ENCODE measurements at places on chromosomes 13 and 19. TPM values are rescaled to one million over a fixed set of nuclear protein-coding genes. Genes with fewer than 3 reads are reported as not detected.
A peak's percentile ranks its signal among the peaks of the same experiment; 100 is the strongest.

- no peak for DNase-seq
Measured at GRCh38 chr13:43377149-43377548, 353.8 kb downstream of the DNAJC15 start.

DNA sequence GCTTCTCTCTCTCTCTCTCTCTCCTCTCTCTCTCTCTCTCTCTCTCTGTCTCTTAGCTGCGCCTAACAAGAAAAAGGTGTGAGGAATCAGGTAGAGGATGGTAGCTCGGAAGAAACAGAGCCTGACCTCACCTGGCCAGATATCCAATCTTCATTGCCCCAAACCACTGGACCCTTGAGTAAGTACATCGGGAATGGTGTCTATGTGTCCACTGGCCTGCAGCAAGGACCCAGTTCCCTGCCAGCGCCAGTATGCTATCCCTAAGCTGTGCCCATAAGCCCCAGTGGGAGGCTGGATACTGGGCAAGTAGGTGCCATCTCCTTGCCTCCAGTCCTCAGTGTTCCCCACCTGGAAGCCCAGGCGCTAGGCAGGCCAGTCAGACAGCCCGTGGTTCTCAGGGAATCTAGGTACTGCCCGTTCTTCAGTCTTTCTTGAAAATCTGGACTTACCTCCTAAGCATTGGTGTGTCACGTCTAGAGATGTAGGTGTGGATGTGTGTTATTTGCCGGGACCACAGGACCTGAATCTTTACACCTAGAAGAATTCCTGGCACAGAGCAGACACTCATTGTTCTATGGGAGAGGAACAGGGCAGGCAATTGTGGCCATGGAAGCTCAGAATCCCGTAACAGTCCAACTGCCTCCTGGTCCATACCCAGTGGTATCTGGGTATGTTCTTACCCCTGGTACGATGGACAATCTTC lies 7.3 kb downstream of the URAD start:
- no peak for DNase-seq

GRCh38 chr13:113960276-113960948 lies 13.5 kb downstream of the C13orf46 start:
- DNase-seq: no peak

DNA sequence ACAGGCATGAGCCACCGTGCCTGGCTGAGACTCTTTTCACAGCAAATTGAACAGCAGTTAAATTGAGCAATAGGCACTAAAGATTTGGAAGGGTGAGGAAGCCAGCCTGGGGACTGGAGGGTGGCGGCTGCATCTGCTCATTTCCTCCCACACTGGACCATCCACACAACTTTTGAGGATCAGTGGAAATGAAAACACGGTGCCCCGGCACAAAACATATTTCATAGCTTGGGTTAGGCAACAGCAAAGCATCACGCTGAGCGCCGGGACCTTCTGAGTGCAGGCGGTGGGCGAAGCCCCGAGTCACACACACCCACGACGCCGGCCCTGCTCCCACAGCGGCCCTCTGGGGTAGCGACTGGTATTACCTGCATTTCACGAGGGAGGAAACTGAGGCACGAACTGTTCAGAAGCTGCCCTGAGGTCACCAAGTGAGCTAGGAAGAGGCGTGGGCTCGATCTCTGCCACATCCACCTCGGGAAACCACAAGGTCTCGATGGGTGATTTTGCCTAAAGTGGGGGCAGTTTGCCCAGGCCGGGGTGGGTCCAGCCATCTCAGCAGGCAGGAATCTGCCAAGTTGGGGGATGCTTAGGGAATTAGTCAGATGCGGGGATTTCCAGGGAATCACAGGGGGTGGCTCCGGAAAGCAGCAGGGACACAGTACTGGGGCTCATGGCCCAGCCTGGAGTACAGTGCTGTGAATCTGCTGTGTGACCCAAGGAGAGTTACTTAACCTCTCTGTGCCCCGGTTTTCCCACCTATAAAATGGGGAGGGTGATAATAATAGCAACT lies 3.5 kb upstream of the SBNO2 start:
- DNase-seq: no peak

GRCh38 chr13:95217920-95218830 lies 83.1 kb downstream of the ABCC4 start:
- no peak for DNase-seq

DNA sequence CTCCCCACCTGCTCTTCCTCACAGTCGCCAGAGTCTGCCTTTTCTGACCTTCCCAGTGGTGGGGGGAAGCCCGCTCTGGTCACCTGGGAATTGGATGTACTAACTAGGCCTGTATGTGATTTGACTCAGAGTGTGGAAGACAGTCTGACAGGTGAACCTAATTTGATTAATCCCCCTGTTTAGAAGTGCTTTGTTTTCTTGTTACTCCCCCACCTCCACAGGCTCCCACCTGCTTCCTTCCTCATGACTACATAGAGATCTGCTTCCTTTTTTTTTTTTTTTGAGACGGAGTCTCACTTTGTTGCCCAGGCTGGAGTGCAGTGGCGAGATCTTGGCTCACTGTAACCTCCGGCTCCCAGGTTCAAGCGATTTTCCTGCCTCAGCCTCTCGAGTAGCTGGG lies 44.0 kb downstream of the COG3 start:
- DNase-seq: no peak

- no peak for DNase-seq
Measured at GRCh38 chr13:98598043-98598442, 21.1 kb upstream of the STK24 start.

GRCh38 chr13:36815062-36815461 lies 4.0 kb upstream of the RFXAP start:
- DNase-seq: no peak

- no peak for DNase-seq
Measured at GRCh38 chr13:24233351-24233901, 72.9 kb downstream of the SPATA13 start.

- no peak for DNase-seq
Measured at GRCh38 chr19:29088761-29089160, 124.2 kb downstream of the UQCRFS1 start.

DNA sequence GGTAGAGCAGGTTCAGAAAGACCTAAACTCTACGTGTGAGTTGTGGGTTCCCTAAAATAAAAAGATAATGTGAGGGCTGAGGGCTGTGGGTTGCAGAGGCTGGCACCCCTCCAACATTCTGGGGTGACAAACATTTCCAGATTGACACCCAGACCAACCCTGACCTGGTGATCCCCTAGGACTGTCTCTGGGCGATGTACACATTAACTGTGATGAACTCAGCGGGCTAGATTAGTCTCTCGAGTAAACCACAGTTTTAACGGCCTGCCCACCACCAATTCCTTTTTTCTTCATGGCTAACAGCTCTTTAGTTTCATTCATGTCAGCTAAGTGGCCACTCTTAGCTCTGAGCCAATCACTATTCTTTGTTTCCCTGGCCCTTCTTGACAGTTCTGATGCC lies 24.8 kb downstream of the SIAH3 start:
- no peak for DNase-seq

DNA sequence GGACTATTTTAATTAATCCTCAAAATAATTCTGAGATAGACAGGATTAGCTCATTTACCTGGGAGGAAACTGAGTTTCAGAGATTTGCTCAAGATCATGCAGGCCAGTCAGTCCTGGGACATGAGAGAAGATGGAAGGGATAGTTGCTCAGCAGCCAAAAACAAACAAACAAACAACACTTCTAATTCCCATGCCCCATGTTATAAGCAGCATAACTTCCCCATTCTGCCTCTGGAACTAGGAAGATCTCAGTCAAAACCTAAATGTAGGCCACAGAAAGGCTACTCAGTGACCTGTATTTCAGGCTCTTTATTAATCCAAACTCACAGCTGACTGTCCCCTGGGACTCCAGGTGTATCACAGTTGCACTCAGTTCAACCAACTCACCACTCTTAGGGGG lies 489.2 kb upstream of the NBEA start:
- no peak for DNase-seq

GRCh38 chr19:40305403-40305802 lies 20.3 kb upstream of the AKT2 start:
- peak; percentile 87 for DNase-seq

GRCh38 chr19:45428384-45429231 lies 4.9 kb upstream of the ERCC1 start:
- DNase-seq: no peak

- DNase-seq: no peak
Measured at GRCh38 chr13:33787051-33787591, 30.8 kb upstream of the RFC3 start.

DNA sequence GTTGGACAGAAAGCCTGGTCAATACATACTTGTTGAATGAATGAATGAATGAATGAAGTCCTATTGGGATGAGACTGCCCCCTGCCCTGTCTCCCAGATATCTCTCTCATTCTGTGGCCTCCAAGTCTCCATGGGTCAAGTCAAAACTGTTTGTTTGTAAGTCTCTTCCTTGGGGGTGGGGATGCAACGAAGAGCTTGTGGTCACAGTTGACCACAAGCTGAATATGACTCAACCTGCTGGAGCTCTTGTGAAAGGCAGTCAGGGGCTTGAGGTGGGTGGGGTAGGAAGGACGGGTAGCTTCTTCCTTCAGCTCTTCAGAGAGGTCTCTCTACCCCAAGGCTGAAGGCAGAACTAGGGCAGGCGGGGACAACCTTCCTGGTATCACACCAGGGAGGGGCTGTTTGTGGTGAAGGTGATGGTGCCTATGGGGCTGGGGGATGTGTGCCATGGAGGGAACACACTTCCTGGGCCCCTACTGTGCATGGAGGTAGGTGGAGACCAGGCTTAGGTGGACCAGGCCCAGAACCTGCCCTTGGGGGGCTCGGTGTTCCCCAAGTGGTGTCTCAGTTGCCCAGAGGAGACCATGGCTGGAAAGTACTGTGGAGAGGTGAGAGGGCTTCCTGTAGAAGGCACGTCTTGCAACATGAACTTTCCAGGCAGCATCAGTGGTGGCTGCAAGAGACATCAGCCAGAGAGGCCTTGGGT lies 8.0 kb downstream of the MYO1F start:
- no peak for DNase-seq

The CPB2 gene
- polyA plus RNA-seq: 0.18 TPM

The ZNF560 gene
- polyA plus RNA-seq: 0.83 TPM

The IGFLR1 gene
- 3.8 TPM for polyA plus RNA-seq

The PRR36 gene
- polyA plus RNA-seq: 9.0 TPM

The ZNF709 gene
- polyA plus RNA-seq: 6.1 TPM

The DACH1 gene
- 98.9 TPM for polyA plus RNA-seq

The SMIM44 gene
- polyA plus RNA-seq: 0.47 TPM

The ACP7 gene
- 0.67 TPM for polyA plus RNA-seq

The ZNF606 gene
- polyA plus RNA-seq: 32.3 TPM

The CEACAM1 gene
- 17.6 TPM for polyA plus RNA-seq

The ZNF506 gene
- polyA plus RNA-seq: 34.3 TPM

The PEAK3 gene
- 0.09 TPM for polyA plus RNA-seq
